Cortex of kidney (tissue), 1 donor: ENCODE measurements at places on chromosomes 13 and 19.

DNA sequence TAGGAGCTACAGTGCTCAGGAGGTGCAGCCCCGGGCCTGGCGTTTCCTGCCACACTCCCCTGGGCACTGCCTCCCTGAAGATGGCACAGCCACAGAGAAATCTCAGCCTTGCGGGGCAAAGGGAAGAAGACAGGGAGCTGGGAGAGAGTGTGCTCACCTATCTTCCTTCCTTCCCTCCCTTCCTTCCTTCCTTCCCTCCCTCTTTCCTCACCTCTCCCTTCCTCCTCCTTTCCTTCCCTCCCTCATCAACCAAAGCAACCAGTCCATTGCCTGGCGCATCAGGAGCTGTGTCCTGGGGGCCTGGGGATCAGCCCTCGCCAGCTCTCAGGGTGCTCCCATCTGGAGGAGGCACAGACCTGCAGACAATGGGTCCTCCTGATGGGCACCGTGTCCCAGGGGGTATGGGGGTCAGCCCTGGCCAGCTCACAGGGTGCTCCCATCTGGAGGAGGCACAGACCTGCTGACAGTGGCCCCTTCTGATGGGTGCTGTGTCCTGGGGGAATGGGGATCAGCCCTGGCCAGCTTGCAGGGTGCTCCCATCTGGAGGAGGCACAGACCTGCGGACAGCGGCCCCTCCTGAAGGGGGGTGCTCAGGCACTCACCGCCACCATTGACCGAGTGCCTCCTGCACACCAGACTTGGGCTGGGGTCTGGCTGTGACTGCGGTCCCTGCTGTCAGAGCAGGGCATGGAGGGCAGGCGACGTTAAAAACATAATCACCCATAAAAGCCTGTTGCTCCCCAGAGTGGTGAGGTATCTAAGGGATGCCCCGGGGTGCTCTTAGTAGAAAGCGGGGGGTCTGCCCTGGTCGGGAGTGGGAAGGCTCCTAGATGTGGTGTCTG is 120.2 kb downstream of the URI1 start:
- DNase-seq: no peak

- no peak for DNase-seq
Observed at GRCh38 chr13:24672141-24673132, 7.8 kb upstream of the ATP12A start.

GRCh38 chr19:47187797-47188196 is 43.2 kb downstream of the BBC3 start:
- no peak for DNase-seq

GRCh38 chr19:1489463-1490310 is 463 bp downstream of the PCSK4 start:
- DNase-seq: no peak

DNA sequence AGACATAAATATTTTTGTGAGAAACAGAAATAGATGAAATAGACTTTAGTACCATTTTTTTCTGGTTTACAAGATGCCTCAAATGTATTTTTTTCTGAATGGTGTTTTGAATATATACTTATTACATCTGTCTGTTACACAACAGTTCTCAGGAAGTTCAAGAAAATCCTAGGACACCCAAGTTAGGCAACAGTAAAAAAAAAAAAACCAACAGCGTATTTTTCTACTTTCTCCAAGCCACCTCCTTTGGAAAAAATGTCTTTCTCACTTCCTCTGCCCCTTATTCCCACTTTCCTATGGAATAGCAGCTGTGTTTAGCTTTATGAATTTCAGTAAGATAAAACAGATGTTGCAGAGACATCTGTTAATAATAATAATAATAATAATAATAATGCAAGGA is 489.6 kb upstream of the KLF12 start:
- no peak for DNase-seq

GRCh38 chr13:76223999-76224398 is 587.9 kb downstream of the LMO7 start:
- no peak for DNase-seq

DNA sequence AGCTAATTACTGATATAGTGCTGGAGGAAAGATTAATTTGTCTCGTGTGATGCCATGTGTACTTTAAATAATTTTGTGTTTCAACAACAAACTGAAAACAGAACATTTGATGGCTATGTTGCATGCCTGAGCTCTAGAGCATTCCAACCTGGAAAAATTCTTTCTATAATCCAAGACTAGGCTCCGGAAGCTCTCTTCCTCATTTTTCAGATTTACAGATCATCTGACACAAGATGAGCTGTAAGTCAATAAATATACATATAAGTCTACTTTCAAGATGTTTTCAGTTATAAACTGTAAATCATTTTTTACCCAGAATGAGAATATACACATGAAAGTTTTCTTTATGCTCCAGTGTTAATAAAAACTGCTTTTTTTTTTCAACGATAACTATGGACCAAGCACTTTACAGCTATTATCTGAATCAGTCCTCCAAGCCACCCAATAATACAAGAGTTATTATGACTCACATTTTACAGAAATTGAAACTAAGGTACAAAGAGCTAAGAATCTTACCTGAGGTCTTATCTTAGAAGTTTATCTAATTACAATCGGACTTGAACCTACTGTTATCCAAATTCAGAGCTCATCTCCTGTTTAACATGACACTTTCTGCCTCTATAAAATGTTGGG is 6.4 kb upstream of the FOXO1 start:
- no peak for DNase-seq
